ENCODE measurements at places on chromosomes 12 and 14.

GRCh38 chr14:46399049-46399448 is 252.5 kb downstream of the RPL10L start:
- no peak for DNase-seq

GRCh38 chr14:44180975-44181374 is 326.1 kb downstream of the FSCB start:
- DNase-seq: no peak

DNA sequence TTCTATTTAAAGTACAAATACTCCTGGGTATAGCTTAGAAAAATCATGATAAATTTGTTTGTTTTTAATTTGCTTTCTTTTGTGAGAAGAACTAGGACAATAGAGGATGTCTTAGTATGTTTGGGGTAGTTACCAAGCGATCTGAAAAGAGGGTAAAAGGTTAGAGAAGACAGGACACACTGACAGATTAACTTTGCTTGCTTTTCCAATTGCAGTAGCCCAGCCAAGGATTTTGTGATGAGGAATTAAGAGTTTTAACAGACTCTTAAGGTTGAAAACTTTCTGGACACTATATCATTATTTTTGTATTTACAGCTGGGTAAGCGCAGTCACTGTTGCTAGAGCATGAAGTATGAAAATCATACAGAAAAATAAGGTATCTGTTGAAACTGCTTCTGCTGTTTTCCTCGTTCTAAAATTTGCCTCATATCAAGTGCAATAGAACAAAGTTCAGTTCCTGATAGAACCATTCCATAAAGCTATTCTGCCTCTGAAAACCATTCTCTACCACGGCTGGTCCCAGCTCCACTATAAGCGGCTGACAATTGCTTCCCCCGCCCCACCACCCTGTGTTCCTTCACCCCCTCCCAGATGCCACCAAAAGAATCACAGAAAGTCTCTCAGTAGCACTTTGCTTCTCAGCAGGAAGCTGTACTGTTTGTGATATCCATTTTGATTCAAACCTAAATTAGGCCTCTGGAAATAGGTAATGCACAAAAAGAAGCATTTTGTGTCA is 413.4 kb downstream of the BCAT1 start:
- no peak for DNase-seq

- DNase-seq: no peak
Measured at GRCh38 chr14:65686761-65687160, 274.2 kb downstream of the FUT8 start.

DNA sequence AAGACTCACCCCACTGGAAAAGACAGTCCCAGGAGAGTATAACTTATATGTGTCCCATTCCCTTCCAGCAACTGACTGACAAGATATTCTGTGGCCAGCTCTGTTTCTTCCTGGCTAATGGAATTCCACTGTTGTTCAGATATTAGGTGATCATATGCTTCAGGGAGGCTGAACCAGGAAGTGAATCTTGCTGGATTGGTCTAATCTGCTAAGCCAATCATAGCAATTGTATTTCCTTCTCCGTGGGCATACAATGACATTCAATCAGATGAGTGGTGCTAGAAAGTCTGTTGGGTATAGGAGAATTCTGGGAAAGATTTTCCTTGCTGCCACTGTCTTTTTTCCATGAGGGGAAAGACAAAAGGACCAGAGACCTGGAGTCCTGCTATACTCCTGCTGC is 12.1 kb downstream of the PYGL start:
- DNase-seq: no peak

GRCh38 chr12:56151672-56152131 is 685 bp upstream of the MYL6B start:
- DNase-seq: peak; percentile 63

GRCh38 chr12:109169686-109170085 is 53.3 kb downstream of the ACACB start:
- DNase-seq: no peak

DNA sequence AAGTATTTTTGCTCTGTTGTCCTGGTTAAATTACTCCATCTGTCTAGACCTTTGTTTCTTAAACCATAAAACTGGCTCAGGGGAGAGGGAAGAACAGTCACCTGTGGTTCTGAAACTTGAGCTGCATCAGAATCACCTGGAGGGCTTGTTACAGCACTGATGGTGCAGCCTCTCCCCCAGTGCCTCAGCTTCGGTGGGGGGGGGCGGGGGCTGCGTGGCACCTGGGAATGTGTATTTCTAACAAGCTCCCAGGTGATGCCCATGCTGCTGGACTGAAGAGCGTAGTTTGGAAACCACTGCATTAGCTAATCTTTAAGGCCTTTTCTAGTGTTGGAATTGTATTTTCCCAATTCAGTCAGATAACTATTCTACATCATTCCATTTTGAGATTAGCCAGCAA is 42.7 kb downstream of the GPHB5 start:
- DNase-seq: no peak

- DNase-seq: no peak
Measured at GRCh38 chr12:52469853-52470252, 3.8 kb downstream of the KRT6C start.

DNA sequence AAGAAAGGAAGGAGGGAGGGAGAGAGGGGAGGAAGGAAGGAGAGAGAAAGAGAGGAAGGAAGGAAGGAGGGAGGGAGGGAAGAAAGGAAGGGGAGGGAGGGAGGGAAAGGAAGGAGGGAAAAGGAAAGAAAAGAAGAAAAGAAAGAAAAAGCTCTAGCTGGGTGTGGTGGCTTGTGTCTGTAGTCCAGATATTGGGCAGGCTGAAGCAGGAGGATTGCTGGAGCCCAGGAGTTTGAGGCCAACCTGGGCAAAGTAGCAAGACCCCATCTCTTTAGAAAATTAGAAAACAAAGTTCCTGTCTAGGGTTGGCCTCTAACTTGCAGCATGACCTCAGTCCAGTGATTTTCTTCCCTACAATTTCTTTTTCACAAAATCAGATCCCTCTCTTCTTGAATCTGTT is 208.2 kb upstream of the NUDT4 start:
- no peak for DNase-seq

GRCh38 chr12:14272956-14273912 is 92.2 kb upstream of the ATF7IP start:
- DNase-seq: no peak

DNA sequence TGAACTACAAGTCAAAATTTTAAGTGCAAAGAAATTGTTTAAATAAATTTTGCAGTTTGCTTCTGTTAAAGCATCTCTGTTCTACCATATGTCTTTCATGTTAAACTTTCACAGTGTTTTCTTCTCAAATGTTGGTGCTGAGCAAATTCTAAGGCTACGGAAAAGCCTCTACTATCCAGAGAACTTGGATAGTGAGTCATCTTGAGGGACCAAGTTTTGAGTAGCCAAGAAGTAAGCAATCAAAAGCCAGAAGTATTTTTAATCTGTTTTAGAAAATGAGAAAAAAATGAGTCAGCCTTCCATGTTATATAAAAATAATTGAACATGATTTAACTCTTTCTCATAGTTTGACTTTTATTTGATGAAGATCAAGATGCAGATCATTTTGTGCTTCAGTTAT is 3.3 kb downstream of the BRMS1L start:
- no peak for DNase-seq

GRCh38 chr12:30827101-30828066 is 72.6 kb upstream of the CAPRIN2 start:
- no peak for DNase-seq

DNA sequence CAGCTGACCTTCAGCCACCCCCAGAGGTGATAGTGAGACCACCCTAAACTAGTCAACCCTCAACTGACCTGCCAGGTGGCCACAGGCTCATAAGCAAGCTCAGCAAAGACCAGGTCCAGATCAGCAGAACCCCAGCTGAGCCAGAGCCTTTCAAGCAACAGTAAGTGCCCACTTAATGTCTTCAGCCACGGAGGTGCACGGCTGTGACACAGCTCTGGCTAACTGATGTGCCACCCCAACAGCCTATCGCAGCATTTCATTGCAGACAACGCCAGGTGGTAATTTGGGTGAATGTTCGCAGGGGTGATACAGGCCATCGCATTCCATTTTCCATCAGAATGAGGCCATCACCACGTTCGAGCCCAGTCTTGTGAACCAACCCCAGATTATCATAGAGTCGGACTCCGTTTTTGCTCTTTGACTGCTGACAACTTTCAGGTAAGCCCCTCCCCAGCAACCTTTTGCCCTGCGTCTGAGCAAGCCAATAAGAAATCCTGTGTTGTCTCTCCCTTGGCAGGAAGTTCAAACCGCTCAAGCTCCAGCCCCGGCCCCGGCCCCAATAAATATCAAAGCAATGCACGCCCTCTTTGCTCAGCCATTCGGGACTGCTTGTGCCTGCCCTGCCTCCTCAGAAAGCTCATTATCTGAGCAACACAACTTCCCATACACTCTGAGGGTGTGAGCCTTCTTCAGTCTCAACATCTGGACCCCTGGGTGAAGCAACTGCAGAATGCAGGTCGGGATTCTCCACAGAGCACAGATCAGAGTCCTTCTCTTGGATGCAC is 44.4 kb downstream of the JAG2 start:
- DNase-seq: no peak

- no peak for DNase-seq
Measured at GRCh38 chr12:124995200-124995961, 1.9 kb downstream of the BRI3BP start.

- no peak for DNase-seq
Measured at GRCh38 chr14:76194327-76194726, 42.6 kb downstream of the GPATCH2L start.

- no peak for DNase-seq
Measured at GRCh38 chr14:91902336-91902735, 35.0 kb upstream of the TC2N start.

DNA sequence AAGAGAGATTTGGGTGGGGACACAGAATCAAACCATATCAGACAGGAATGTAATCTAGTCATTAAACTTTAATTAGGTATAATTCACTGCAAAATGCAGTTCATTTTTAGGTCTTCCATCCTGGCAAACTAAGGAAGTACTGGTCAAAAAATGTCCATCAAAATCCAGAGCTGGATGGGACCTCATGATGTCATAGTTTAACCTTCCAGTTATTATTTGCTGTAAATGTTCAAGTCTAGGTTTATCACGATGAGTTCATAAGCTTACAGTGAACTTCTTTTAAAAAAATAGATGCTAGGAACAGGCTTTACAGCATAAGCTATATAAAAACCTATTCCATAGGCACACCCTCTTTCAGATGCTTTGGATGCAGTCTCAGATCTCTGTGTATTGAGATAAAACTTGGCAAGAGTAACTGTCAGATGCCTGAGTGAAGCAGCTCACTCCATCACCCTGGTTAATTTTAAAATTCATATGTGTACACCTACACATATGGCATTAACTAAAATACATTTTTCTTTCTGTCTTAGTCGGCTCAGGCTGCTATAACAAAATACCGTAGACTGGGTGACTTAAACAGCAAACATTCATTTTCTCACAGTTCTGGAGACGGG is 7.9 kb downstream of the SSPN start:
- no peak for DNase-seq

- no peak for DNase-seq
Measured at GRCh38 chr12:108744021-108744897, 12.9 kb upstream of the CORO1C start.

DNA sequence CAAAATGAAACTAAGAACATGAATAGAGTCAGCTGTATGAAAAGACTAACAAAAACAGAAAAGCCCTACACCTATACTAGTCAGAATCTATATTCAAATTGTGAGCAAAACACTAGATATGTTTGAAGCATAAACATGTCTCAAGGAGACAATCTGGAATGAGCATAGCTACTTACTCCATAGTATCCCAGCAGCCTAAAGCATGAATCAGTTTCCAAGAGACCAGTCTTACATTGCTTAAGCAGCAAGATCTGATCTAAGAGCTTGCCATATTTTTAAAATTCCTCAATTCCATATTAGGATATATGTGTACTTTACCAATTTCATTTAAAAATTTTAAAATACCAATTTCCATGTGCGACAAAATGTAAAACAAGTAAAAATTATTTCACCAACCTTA is 7.7 kb downstream of the CAPS2 start:
- no peak for DNase-seq

DNA sequence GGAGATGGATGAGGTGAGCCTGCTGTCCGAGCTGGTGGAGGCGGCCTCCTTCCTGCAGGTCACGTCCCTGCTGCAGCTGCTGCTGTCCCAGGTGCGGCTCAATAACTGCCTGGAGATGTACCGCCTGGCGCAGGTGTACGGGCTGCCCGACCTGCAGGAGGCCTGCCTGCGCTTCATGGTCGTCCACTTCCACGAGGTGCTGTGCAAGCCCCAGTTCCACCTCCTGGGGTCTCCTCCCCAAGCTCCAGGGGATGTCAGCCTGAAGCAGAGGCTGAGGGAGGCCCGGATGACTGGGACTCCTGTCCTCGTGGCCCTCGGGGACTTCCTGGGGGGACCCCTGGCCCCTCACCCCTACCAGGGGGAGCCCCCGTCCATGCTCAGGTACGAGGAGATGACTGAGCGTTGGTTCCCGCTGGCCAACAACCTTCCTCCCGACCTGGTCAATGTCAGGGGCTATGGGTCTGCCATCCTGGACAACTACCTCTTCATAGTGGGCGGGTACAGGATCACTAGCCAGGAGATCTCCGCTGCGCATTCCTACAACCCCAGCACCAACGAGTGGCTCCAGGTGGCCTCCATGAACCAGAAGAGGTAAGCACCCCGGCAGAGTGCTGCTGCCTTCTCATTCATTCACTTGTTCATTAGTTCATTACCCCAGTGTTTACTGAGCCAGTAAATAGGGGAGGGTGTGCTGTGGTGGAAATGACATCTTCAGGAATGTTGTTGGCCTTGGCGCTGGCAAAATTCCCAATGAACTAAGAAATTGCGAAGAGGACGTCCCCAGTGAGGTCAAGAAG is 774 bp upstream of the MANSC4 start:
- DNase-seq: peak; percentile 29

DNA sequence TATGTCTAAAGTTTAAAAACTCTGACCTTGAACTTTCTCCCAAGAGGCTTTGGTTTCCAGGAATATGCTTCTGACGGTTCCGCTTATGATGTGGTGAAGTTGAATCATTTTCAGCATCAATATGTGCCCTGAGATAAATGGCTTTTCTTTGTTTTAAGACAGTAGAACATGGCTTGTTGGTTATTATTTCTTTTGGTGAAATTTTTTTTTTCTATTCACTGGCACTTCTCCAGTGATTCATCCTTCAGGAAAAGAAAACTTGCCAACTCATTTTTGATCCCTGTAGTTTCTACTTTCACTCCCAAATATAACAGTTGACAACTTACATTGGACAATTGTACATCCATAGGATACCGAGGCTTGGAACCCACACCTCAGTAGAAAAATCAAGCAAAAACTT is 1301.2 kb upstream of the FLRT2 start:
- no peak for DNase-seq

DNA sequence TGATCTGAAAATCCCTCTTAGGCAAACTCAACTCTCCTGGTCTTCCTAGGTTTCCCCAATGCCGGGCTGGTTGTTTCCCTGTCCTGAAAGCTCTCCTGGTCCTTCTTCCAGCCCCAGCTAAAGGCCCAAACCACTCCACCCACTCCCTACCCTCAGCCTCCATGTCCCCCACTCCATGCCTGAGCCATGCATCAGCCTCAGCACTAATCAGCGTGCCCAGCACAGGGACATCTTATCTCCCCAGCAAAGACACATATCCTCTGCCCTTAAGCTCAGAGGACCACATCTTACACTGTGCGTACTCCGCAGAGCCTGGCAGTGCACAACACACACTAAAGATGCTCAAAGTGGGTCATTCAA is 25.9 kb downstream of the ACTN1 start:
- DNase-seq: no peak

Measured in activated CD4-positive, alpha-beta T cell treated with anti-CD3 and anti-CD28 coated beads, Interleukin-2, amount 50 U/mL, for 4 hours (primary cell).